Caudate nucleus (tissue), 63 donors: ENCODE measurements at places on chromosomes 3 and 15.

DNA sequence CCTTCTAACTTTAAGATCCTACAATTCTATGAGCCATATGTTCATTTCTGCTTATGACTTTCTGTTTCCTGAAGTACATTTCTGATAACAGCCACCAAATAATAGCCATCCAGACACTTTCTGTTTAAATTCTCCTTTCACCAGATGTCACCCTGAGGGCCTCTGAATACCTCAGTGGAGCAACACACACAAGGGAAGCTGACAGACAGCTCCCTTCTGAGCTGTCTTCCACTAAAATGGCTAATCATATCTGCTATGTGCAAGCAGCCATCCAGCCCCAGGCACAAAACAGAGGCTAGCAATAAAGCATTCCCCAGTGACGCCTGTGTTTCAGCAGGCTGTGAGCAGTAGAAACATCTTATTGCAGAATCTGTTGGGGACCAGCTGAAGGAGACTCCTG is 666.6 kb upstream of the UBE2E2 start:
- no peak for DNase-seq

DNA sequence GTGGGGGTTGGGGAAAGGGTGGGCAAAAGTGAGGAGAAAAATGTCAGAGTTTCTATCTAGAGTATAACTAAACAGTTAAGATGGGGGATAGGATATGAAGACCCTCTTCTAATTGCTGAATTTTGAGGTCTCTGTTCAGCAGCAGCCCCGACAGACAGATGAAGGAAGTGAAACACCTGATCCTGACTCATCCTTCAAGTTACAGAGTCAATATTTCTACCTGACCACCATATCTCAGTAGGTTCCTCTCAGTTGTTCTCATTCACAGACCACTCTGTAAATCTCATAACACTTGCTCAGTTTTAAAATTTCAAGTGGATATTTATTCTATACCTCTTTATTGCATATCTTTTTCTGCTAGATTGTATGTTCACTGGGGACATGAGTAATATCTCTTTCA is 69.5 kb downstream of the CCDC54 start:
- no peak for DNase-seq

DNA sequence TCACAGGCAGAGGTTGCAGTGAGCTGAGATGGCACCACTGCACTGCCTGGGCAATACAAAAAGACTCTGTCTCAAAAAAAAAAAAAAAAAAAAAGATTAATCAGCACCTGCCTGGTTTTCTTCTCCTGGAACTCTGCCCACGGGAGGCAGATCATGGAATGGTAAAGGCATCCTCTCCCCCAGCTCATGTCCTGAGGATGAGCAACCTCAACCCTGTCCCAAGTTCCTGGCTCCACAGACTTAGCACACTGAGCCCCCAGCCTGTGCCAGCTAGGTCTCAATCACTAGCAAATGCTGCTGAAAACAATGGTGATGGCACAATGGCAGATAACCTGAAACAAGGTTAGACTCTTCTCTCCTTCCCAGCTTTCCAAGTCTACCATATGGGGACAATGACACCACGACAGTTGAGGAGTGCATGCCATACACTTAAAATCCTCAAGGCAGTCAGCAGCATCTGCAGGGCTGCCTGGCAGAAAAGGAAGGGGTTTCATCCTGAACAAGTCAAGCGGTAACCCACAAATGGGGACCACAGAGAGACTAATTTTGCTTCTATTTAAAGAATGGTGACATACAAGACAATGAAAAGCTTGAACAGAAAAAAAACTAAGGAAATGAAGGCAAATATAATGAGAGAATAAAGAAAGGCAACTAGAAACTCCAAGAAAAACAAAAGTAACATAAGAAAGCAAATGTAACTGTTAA is 4.8 kb downstream of the CLN6 start:
- DNase-seq, result no peak

DNA sequence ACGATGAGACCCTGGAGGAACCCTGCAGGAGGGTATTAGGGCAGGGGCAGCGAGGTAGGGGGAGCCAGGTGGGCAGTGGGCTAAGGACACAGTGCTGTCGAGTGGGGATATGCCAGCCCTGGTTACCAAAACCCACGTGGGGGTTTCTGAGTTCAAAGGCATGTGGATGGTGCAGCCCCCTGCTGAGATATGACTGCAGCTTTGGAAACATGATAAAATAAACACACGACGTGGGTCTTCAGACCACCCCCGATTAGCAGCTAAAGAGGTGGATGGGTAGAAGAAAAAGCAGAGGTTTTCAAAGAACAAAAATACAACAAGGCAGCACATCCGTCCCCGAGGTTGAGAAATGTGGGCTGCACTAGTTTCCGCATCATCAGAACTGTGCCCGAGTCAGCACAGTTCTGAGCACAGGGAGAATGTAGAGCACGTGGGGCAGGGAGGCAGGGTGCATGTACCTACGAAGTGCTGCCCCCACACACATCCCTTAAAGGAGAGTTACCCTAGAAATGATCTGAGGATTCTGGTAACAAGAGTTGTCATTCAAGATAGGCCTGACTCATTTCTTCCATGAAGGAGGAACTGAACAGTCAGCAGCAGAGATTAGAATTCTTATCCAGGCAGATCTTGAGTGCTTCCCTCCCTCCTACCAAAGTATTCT is 121.3 kb downstream of the RPLP1 start:
- DNase-seq, result peak; percentile 20

DNA sequence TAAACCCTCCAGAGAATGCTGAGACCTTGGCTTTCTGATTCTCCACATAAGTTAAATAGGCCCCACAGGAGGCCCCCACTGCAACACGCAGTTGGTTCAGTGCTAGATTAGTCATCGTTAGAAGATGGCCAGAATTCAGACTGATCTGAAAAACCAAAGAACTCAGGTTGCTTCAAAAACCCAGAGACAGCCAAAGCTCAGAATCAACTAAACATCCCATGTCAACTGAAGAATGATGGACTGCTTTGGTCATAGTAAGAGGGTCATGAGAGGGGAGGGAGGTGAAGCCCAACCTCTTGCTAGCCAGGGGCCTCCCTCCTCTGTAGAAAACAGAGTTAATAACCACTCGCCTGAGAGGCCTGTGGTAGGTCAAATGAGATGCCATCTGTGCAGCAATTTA is 93.1 kb downstream of the AKAP13 start:
- DNase-seq, result no peak

GRCh38 chr15:73001840-73002239 is 50.4 kb upstream of the NEO1 start:
- DNase-seq, result no peak

GRCh38 chr3:167318996-167319615 is 61.0 kb downstream of the ZBBX start:
- no peak for DNase-seq

GRCh38 chr3:175713268-175713667 is 854.1 kb downstream of the NAALADL2 start:
- no peak for DNase-seq

- DNase-seq, result no peak
Measured at GRCh38 chr3:40524222-40524567, 565 bp upstream of the ZNF621 start.

DNA sequence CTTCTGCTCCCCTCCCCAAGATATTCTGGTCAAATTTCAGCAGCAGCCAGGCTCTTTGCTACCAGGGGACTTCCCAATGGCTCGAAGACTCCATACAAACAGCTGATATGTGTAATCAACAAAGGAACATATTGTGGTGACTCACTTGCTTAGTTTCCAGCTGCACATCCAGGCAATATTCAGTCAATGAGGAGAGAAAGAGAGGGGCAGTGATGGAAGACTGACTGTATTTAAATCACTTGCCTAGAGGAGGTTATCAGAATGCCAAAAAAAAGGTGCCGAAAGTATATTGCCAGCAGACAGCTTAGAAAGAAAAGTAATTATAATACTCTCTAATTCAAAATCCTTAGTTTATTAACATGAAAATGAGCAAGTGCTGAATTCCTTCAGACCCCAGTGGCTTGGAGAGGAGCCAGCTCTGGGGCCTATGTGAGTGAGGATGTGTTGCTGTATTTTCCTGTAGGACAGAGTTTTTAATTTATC is 236.5 kb downstream of the LRTM1 start:
- DNase-seq, result no peak

GRCh38 chr3:60573494-60573893 is 677.8 kb downstream of the FHIT start:
- peak; percentile 57 for DNase-seq

GRCh38 chr3:82561784-82562183 is 800.3 kb upstream of the GBE1 start:
- DNase-seq, result no peak

GRCh38 chr3:16205156-16205870 is 30.8 kb downstream of the GALNT15 start:
- DNase-seq, result no peak

GRCh38 chr3:37787153-37787867 is 74.4 kb upstream of the CTDSPL start:
- DNase-seq, result no peak

DNA sequence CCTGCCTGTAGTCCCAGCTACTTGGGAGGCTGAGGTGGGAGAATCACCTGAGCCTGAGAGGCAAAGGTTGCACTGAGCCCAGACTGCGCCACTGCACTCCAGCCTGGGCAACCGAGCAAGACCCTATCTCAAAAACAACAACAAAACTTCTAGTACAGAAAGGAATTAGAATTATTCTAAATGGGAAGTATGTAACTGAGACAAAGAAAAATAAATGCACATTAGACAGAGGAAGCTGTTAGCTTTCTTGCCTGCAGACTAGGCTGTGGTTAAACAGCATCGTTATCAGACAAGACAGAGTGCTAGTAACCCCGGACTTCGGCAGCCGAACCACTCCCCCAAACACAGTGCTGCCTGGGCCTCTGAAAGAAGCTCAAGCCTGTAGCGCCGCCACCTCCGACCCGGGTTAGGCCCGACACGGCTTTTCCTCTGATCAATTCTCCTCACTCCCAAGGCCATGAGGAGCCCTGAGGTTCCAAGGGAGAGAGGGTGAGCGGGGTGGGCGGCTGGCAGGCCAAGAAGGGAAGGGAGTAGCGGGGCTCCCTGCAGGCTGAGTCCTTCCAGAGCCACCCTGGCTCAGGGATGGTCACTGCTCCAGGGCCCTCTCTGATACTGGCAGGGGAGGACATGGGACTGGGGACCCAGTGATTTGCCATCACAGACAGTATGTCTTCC is 44.8 kb upstream of the MUC4 start:
- no peak for DNase-seq

DNA sequence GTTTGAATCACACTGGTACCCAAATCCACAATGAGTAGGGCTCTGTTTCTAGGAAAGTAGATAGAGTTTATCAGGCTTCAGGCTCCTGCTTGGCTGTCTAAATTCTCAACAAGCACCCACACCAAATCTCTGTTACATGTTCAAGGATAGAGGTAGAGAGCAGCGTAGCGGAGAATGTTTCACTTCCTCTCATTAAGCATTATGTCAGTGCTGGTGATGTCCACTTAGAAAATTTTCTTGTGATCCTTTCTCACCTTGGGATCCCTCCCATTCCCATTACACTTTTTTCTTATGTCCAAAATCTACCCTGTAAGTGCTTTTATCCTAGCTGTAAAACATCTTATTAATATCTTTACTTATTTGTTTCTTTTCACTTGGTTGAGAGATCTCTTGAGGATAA is 34.7 kb upstream of the GCSAM start:
- DNase-seq, result no peak

GRCh38 chr3:128950223-128950938 is 43.5 kb downstream of the CFAP92 start:
- DNase-seq, result no peak

DNA sequence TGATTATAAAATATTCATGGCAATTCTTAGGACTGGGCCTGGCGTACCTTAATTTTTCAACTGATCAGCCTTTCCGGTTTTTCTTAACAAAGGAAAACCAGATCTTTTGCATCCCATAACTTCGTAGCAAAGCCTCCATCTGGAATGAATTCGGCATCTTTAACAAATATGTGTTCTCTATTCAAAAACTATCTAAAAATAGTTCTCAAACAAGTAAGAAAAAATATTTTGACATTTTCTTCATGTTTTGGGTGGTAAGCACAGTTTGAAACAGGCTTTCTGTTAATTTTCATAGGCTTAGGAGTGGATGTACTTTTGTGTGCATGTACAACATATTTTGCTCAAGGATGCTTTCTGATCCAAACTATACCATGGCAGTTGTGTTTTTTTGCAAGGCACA is 55.1 kb downstream of the RBMS3 start:
- DNase-seq, result no peak
